ENCODE measurements at places on chromosomes 4 and X. TPM values are rescaled to one million over a fixed set of nuclear protein-coding genes. Genes with fewer than 3 reads are reported as not detected.
A peak's percentile ranks its signal among the peaks of the same experiment; 100 is the strongest.

- no peak for DNase-seq
Observed at GRCh38 chr4:153215921-153216320, 11.7 kb downstream of the TRIM2 start.

- DNase-seq, result no peak
Observed at GRCh38 chr4:123841447-123842121, 445.0 kb downstream of the SPRY1 start.

DNA sequence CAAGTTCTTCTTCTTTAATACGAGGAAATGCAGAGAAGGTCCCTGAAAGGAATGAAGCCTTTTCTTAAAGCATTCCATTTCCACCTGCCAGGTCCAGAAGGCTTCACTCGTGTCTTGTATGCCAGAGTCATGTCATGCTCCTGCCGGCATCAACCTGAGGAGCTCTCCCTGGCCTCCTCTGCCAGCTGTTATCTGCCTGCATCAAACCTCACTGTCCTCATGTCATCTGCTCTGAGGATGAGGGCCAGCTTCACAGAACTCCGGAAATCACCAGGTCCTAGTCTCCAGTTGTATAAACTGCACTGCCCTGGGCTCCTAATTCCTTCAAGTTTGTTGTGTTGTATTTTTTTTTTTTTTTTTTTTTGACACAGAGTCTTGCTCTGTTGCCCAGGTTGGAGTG lies 20.0 kb upstream of the S100G start:
- DNase-seq, result no peak

- no peak for DNase-seq
Observed at GRCh38 chrX:103183912-103184311, 31.0 kb upstream of the BEX4 start.

GRCh38 chrX:20267931-20268701 lies 1.4 kb upstream of the RPS6KA3 start:
- DNase-seq, result peak; percentile 84

DNA sequence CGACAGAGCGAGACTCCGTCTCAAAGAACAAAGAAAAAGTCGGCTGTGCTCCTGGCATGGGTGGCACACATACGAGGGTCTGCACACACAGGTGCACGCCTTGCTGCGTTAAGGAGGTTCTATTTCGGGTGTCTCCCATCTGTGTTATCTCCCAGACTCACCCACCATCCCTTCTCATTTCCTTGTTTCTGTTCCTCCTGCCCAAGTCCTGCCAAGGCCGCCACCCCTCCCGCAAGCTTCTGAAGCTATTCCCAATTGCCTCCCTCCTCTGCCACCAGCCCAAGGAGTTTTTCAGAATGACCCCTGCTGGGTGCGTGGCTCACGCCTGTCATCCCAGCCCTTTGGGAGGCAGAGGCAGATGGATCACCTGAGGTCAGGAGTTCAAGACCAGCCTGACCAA lies 6.0 kb upstream of the IL3RA start:
- no peak for DNase-seq

DNA sequence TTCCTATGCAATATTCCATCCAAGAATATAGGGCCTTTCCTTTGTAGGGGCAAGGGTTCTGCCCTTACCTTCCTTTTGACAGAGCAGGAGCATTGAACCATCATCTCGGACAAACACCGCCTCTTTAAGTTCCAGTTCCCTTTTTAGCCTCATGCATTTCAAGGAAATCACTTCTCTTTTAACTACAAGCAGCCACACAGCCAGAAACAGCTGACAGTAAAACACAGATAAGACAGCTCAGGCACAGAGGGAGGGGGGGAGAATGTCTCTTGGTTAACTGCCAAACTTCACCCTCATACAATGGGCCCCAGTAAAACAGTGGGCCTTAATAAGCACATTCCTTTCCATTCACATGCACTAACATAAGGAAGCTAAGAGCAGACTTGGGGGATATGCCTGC lies 648.3 kb downstream of the GABRG1 start:
- DNase-seq, result no peak

DNA sequence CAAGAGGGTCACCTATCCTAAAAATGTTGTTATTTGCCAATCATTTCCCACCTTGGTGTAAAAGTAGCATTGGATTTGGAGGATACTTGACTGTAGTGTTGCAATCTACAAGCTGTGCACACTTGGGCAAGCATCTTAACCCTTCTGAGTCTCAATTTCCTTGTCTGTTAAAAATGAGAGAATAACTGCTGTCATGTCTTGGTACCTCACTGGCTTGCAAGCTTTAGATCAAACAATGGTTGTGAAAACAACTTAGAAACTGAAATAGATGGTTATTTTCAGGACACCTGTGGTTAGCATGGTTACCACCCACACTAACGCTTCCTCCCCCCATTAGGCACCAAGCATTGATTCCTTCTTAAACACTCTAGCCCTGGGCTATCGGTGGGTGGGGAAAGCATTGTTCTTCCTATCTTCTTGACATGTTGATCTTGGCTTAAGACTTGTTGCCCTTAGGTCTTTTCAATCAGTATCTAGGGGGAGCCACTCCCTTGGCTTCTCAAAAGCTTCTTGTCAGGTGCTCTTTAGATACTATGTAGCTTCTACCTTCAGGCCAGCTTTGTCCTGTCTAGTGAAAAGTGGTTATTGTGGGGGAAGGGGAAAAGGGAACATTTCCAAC lies 10.6 kb upstream of the AMOT start:
- DNase-seq, result no peak

GRCh38 chr4:185726931-185727330 lies 85.1 kb downstream of the SORBS2 start:
- DNase-seq, result no peak

- no peak for DNase-seq
Observed at GRCh38 chr4:154014407-154015321, 225.8 kb upstream of the SFRP2 start.

- DNase-seq, result no peak
Observed at GRCh38 chr4:42284030-42284429, 113.3 kb upstream of the SHISA3 start.

DNA sequence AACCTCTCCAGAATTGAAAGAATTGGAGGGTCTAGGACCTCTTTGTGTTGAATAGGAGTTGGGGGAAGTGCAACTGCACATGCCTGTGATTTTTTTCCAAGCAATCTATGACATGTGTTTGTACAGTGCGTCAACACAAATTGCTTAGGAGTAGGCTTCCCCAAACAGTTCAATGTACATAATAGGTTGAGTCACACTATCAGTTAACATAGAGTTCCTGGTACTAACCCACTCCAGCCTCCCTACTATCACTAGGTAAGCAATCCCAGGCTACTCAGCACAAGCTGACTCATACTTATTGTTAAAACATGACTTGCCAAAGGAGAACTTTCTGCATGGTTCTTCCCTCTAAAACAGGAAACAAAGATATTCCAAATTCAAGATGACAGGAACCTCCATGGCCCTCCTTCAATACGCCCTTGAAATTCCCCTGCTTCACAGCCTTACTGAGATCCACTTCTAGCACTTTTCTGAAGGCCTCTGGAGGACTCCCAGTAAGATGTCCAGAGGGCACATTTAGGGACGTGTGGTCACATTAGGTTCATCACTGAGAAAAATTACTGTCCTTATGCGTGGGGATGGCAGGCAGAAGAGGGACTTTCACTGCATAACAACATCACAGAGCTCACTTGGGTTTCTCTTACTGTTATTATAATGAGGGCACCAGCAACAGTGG lies 8.4 kb upstream of the VSIG1 start:
- no peak for DNase-seq

- DNase-seq, result no peak
Observed at GRCh38 chr4:138678985-138679746, 336.4 kb upstream of the NOCT start.

DNA sequence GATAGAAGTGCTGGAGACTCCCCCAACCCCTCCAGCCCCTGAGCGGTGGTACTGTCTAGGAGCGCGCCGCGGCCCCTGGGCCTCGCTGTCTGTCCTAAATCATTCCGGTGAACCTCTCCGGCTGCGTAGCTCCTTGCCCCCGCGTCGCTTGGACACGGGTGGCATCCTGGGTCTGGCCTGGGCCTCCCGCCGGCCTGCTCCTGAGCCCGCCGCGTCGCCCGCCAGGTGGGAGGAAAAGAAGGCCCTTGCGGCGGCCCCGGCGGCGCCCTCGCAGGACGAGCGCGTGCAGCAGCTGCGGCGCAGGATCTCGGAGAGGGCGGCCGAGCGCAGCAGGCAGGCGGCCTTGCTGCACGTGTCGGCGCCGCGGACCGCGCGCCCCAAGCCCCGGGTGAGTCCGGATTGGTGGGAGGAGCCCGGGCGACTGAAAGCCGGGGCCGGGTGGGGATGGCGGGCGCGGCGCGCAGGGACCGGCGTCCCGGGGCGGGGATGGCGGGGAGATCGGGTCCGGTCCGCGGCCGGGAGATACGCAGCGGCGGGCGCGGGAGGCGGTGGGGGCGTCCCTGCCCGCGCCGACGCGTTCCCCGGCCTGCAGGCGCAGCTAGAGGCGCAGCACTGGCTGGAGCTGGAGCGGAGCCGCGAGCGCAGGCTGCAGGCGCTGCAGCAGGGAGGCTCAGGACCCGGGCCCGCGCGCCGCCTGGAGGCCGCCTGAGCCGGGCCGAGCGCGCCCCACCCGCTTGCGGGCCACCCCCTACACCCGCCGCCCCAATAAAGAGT lies 6.5 kb upstream of the RNF4 start:
- peak; percentile 94 for DNase-seq

DNA sequence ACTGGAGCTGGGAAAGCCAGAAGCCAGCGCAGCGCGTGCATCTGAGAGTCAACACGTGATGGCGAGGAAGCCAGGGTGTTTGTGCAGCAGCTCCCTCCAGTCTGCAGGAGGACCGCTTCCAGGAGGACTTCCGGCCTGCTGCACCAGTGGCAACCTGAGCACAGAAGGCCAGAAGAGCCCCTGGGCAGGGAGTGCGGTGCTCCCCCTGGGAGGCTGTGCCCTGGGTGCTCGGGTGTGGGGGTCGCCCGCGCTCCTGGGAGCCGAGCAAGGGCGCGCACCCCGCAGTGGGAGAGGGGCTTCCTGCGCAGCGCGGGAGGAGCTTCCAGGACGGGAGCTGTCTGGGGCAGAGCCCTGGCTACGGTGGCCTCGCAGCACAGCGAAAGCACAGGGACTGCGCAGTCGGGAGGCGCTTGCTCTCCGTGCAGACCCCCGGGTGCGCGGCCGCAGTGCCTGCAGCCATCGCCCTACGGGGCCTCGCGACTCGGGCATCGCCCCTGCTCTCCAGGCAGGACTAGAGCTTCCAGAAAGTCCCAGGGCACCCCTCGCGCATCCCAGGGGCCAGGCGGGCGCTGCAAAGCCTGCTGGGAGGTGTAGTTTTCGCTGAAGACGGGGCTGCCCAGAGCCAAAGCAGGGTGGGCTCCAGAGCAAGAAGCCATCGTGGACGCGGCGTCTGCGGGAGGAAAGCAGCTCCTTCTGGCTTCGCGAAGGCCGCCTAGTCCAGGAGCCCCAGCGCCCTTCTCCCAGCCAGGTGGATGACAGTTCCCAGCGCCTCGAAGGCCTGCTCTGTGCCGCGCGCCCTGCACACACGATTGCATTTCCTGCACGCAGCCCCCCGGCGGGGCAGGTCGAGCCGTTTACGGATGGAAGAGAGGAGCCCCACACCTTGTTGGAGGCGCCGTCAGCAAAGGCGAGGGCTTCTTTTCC lies 24.1 kb upstream of the WFS1 start:
- no peak for DNase-seq

- DNase-seq, result no peak
Observed at GRCh38 chrX:135307171-135307570, 2.1 kb upstream of the ETDC start.

GRCh38 chrX:46626566-46626965 lies 53.0 kb downstream of the CHST7 start:
- DNase-seq, result peak; percentile 54

- no peak for DNase-seq
Observed at GRCh38 chr4:152408514-152409327, 127.2 kb downstream of the FBXW7 start.

- no peak for DNase-seq
Observed at GRCh38 chr4:121125498-121125885, 38.6 kb downstream of the TNIP3 start.

- no peak for DNase-seq
Observed at GRCh38 chr4:169207436-169208089, 63.2 kb downstream of the SH3RF1 start.

GRCh38 chr4:175373031-175373430 lies 439.0 kb downstream of the GPM6A start:
- DNase-seq, result no peak

DNA sequence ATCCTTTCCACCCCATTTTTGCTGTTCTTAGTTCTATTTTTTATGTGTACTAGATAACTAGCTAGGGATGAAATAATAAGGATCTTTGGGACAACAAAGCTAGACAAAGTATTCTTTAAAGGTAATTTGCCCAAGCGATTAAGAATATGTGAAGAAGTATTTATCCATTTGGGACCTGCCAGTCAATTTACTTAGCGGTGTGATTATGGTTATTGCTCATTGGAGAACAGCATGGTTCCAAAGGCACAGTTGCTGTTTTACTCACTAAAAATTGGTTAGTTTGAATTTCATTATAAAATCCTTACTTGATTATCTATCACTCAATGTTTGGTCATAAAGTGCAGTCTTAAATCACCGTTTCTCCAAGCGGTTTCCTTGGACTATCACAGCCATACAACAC lies 124.1 kb downstream of the SNCA start:
- no peak for DNase-seq

- DNase-seq, result no peak
Observed at GRCh38 chrX:50838820-50839600, 25.0 kb upstream of the SHROOM4 start.

GRCh38 chr4:64465263-64465662 lies 56.0 kb upstream of the TECRL start:
- DNase-seq, result no peak

DNA sequence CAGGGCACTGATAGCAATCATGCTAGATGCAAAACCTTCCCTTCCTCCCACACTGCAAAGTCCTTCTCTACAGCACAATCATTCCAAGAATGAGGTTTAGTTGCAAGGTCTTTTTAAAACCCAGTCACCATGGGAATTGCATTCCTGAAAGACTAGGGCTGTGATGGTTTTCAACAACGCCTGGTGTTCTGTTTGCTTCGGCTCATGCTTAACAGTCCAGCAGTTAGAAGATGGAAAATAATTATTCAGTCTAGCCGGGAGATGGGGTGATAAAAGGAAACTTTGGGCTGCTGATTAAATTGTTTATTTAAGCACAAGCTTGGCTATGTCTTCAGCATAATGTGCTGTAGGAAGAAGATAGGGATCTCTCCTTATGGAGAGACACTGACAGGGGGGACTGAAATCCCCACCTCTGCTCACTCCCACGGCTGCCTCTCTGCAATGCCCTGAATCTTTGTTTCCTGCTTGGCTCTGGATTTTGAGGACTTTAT lies 211.4 kb downstream of the MID1IP1 start:
- no peak for DNase-seq

- no peak for DNase-seq
Observed at GRCh38 chr4:122784261-122784660, 42.4 kb upstream of the FGF2 start.

Gene ESX1
- total RNA-seq, result not detected

Gene DNAJB14
- 40.3 TPM for total RNA-seq

Gene RAB39B
- 0.44 TPM for total RNA-seq

Gene SATL1
- total RNA-seq, result not detected

Gene HMGB3
- total RNA-seq, result 18.1 TPM

Gene TLR8
- total RNA-seq, result 22.4 TPM

Gene TRMT10A
- total RNA-seq, result 3.2 TPM

Gene SLIT2
- total RNA-seq, result 35.1 TPM

Gene SLITRK4
- 0.61 TPM for total RNA-seq

Gene MBNL3
- total RNA-seq, result 21.2 TPM

Gene F11
- 9.7 TPM for total RNA-seq
